ENCODE measurements at places on chromosomes 4 and X. TPM values are rescaled to one million over a fixed set of nuclear protein-coding genes. Genes with fewer than 3 reads are reported as not detected.

FRMD7 gene
- not detected for total RNA-seq

POU4F2 gene
- not detected for total RNA-seq

NR0B1 gene
- total RNA-seq, result not detected

SPARCL1 gene
- not detected for total RNA-seq

CDS1 gene
- 0.05 TPM for total RNA-seq

USP51 gene
- total RNA-seq, result 0.98 TPM

TLR7 gene
- total RNA-seq, result 0.66 TPM

PCDH19 gene
- total RNA-seq, result not detected

WWC2 gene
- total RNA-seq, result 0.32 TPM

WAS gene
- 162 TPM for total RNA-seq

VGLL1 gene
- not detected for total RNA-seq

ODAM gene
- total RNA-seq, result not detected

NR3C2 gene
- total RNA-seq, result 0.85 TPM

PRSS12 gene
- total RNA-seq, result not detected

DCX gene
- total RNA-seq, result not detected

TNMD gene
- not detected for total RNA-seq

ARAP2 gene
- total RNA-seq, result 80.8 TPM

KLB gene
- not detected for total RNA-seq
